ENCODE measurements at places on chromosomes 2 and 18.

GRCh38 chr2:46171411-46171953, 125.7 kb upstream of the EPAS1 start:
- DNase-seq: no peak

DNA sequence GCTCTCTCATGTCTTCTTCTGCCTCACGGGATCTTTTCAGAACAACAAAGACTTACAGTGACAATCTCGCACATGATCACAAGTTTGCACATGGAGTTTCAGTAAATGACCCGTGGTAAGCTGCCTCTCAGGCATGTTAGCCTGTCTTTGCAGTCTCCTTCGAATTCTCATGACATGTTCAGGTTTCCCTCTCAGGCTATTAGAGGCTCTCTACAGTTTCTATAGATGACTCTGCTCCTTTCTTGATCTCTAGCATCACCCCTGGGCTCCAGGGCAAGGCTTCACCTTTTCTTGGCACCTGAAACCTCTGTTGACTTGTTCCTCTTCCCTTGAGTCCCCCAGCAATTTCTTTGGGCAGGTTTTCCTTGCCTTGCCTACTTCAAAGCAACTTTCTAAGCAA, 23.0 kb downstream of the MPP4 start:
- DNase-seq: no peak

DNA sequence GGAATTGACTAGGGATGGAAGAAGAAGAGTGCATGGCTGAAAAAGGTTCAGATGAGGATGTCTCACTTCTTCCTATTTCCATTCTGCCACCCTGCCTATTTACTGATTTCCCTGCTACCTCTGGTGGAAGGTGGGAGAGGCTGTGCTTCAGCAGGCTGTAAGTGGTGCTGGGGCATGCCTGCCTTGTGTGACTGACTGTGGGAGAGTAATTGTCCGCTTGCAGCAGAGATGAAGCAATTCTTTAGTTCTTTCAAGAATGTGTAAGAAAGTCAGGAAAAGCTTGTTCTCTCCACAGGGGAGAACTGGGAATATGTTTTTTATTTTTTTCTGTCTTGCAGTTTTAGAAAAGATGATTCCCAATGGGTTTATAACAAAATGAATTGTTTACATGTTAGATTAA, 72.5 kb upstream of the NYAP2 start:
- no peak for DNase-seq

- DNase-seq: no peak
Measured at GRCh38 chr2:194332799-194333490, 1324.1 kb upstream of the SLC39A10 start.

- no peak for DNase-seq
Measured at GRCh38 chr2:21924640-21925285, 801.0 kb downstream of the TDRD15 start.

DNA sequence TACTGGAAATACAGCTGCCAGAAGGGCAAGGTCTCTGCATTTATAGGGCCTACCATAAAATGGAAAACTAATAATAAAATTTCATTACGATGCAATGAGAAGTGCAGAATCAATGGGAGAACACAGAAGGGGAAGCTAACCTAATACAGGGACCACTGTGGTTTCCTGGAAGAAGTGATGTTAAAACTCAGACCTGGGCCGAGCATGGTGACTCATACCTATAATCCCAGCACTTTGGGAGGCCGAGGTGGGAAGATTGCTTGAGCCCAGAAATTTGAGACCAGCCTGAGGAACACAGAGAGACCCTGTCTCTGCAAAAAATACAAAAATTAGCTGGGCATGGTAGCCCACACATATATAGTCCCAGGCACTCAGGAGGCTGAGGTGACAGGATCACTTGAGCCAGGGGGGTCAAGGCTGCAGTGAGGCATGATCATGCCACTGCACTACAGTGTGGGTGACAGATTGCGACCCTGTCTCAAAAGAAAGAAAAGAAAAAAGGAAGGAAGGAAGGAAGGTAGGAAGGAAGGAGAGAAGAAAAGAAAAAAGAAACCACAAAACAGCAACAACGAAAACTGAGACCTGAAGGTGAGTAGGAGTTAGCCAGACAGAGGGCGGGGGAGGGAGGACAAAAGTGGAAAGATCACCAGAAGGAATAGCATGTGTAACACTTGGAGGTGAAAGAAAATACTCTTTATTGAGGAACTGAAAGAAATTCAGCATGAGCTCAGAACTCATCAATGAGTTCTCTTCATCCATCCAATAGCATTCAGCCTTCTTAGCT, 58.3 kb upstream of the DTNA start:
- no peak for DNase-seq

- no peak for DNase-seq
Measured at GRCh38 chr18:70411307-70411706, 122.5 kb downstream of the SOCS6 start.

- no peak for DNase-seq
Measured at GRCh38 chr2:231890896-231891513, 35.2 kb downstream of the NPPC start.

DNA sequence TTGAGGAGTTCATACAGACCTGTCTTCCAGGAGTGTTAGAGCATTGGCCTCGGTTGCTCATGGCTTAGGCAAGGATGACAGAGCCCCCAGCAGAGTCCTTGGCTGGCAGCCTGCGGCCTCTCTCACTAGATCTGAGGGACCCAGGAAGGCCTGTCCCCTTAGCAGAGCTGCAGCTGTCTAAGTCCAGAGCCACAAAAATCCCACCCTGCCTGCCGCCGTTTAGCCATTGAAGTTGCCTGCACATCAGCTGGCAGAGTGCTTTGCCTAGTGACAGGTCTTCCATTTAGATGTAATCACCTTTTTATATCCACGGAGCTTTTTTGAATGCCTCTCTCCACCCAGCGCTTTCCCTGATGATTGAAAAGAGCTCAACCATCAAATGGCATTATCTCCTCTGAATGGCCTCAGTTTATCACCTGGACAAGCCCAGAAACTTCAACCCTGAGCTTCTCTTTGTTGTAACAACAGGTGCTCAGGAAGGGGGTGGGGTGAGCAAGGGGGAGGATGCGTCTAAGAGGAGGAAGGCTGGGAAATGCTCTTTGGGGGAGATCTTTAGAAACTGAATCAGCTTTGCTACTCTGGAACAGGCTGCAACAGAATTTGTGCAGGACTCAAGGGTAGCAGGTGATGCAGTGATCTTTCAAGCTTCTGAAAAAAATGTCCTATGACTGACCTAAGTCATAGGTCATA, 71.9 kb downstream of the TNP1 start:
- no peak for DNase-seq

DNA sequence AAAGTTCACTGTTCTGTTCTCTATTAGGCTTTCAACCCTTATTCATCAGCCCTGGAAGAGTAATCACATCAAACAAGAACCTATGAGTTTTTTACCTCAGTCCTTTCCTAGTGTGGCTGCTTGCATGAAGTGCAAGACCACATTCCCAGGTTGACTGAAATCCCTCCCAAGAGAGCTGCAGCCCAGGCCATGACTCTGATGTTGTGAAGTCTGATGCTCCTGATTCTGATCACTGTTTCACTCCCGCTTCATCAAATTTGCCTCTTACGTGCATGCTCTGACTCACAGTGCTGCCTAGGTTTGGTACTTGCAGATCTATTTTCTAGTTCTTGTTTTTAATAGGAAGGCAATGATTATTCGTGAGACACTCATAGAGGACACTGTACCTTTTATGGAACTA, 58.2 kb upstream of the DSEL start:
- DNase-seq: no peak

GRCh38 chr2:120177001-120177621, 46.1 kb downstream of the TMEM185B start:
- peak; percentile 78 for DNase-seq
